Activated CD8-positive, alpha-beta memory T cell treated with anti-CD3 and anti-CD28 coated beads, Interleukin-2, amount 50 U/mL, for 48 hours (primary cell): ENCODE measurements at places on chromosomes 1 and 21.
A peak's percentile ranks its signal among the peaks of the same experiment; 100 is the strongest.

- peak; percentile 77 for DNase-seq
Observed at GRCh38 chr1:150562446-150563339, 13.5 kb downstream of the ADAMTSL4 start.

- DNase-seq = no peak
Observed at GRCh38 chr1:145994391-145995120, 1.8 kb downstream of the TXNIP start.

DNA sequence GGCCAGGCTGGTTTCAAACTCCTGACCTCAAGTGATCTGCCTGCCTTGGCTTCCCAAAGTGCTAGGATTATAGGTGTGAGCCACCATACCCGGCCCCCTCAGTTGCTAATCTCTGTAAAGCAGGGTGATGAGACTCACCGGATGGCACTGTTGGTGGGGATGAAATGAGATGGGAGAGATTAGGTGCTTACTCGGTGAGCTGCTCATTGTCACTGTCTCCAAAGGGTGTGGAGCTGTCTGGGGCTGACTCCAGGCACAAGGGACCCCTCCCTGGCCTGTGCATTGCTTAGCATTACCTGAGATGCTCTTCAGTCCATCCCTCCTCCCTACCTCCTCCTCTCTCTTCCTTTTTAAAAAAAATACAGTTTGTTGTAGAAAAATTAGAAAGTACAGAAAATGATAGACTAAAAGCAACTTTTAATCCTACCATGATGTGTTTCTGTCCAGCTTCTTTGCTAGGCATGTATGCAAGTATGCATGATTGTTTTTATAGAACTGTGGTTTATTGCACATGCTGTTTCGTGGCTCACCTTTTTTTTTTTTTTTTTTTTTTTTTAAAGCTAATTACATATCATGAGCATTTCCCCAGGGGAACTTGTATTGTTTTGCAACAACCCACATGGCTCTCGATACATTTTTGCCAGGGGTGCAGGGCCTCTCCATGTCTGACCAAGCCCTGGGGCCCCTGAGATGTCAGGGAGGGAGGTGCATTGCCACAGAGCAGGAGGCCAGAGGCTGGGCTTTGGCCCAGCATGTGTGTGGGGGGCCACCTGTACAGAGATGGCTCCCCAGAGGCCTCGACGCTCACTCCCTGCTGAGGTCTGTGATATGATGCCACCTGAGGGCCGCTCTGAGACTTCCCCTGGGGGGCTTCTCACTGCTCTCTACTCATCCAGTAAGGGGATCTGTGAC, 55.4 kb downstream of the ARHGEF10L start:
- no peak for DNase-seq

DNA sequence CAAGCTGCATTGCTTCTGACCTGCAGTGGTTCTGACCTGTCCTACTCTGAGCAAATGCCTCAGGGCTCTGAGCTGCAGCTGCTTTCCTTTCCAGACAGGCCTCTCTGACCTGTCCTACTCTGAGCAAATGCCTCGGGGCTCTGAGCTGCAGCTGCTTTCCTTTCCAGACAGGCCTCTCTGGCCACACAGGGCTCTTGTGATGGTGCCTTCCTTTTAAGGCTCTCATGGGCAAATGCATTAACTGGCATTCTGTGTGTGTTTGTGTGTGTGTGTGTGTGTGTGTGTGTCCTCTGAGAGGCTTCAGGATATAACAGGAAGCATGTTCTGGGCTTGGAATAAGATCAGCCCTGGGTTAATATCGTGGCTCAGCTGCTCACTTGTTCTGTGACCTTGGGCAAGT, 131.3 kb downstream of the NTPCR start:
- no peak for DNase-seq

- no peak for DNase-seq
Observed at GRCh38 chr1:92791487-92792066, 6.7 kb upstream of the EVI5 start.

DNA sequence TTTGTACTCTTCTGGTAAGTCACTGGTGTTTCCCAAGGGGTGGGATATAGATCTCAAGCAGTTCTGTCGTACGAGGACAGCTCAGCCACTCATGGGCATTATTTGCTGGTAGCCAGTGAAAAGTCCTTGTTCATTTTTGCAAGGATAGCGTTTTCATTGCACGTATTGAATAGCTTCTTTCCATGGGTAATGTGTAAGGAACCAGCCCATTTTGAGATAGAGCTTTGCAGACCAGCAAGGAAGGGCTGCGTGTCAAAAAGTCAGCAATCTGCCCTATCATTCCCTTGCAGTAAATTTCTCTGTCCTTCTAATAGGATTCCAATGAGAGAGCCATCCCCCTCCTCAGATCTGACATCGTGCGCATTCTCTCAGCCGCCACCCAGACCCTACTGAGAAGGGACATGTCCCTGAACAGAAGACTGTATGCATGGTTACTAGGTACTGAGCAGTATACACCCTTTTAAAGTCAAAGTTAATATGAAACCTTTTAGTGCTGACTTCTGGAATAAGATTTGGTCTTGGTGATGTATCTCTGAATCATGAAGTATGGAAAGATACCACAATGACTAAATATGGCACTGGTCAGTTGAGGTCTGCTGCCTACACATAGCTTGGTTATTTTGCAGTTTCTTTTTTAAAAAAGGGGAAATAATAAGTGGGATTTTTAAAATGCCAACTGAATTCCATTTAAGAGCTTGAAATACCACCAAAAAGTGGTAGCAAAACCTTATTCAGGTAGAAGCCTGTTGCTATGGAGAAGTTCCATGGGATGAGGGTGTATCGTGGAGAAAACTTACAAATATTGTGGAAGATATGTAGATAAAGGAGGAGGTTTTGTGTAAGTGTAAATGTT, 55.3 kb downstream of the DOP1B start:
- no peak for DNase-seq

DNA sequence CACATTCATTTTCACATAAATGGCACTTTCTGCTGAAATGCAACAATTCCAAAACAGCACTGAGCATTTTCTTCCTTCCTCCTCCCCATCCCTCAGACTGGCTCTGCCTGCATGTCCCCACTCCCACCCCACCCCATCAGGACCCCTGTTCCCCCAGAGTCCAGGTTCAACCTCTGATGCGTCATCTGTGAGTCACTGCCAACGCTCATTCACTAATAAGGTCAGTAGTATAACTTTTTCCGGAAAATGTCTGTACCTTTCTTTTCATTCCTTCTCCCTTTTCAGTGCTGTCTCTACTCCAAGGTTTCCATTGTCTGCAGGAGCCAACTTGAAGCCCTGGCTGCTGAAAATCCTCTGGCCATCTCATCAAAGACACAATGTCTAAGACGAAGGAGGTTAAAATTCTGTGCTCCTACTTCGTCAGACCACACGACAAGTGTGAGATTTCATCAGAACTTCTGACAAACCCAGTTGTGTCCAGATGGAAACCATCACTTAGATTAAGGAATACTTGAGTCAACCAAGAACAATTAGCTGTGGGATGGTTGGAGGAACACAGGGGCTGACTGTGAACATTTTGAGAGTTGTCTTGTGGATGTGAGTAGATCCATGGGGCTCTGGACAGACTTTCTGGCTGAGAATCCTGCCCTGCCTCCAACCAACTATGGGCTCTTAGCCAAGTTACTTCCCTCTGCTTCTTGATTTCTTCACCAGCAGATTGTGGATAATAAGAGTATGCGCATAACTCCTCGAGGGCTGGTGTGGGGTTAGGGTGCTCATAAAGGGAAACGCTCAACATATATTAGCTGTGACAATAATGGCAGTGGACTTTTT, 35.6 kb upstream of the UTS2 start:
- DNase-seq = no peak

GRCh38 chr1:198629610-198630009, 9.2 kb upstream of the PTPRC start:
- no peak for DNase-seq
